Activated T-helper 2 cell treated with anti-CD3 and anti-CD28 coated beads, Interferon-gamma antibody, Interleukin-2, Interleukin-4, amounts not matched to agents 10 μg/mL and 5 μg/mL and 100 μg/mL, durations not matched to agents 14 hours and 24 hours and 36 hours (primary cell): ENCODE measurements at places on chromosomes 3 and 15. TPM values are rescaled to one million over a fixed set of nuclear protein-coding genes. Genes with fewer than 3 reads are reported as not detected.
A peak's percentile ranks its signal among the peaks of the same experiment; 100 is the strongest.

- H3K4me1 ChIP-seq = no peaks in the 10 kb centered on the region
- no peak overlapping the region for H3K27ac ChIP-seq
These were observed 288.9 kb downstream of the FAM43A start for GRCh38 chr3:194974468-194975135.

DNA sequence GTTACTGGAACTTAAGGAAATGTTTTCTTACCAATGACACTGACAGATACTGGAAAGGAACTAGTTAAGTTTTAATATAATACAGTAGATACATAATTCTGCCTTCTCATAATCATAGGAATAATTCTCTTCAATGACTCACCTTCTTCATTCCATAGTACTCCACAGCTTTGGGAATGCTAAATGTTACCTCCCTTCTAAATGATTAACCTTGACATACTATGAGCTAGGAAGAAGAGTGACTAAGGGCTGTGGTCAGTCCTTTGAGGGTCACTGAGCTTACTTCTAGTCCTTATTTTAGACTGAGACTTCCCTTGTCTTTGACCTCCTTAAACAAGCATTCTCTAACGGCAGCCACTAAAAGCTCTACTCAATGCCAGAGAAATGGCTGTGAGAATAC, 69.6 kb upstream of the PPIB start:
- no peak for DNase-seq
- H3K4me3 ChIP-seq = no peak overlapping the region
- H3K27ac ChIP-seq = no peak overlapping the region
- H3K27me3 ChIP-seq = no peaks in the 10 kb centered on the region
- H3K36me3 ChIP-seq = peaks cover 12% of the 10 kb centered on the region

- peaks cover 31% of the 10 kb centered on the region for H3K4me1 ChIP-seq
- H3K27ac ChIP-seq = peak overlapping the region; percentile 84
- peak overlapping the region; percentile 13 for H3K4me3 ChIP-seq
These were observed 2.6 kb upstream of the TIGIT start for GRCh38 chr3:114290911-114291901.

DNA sequence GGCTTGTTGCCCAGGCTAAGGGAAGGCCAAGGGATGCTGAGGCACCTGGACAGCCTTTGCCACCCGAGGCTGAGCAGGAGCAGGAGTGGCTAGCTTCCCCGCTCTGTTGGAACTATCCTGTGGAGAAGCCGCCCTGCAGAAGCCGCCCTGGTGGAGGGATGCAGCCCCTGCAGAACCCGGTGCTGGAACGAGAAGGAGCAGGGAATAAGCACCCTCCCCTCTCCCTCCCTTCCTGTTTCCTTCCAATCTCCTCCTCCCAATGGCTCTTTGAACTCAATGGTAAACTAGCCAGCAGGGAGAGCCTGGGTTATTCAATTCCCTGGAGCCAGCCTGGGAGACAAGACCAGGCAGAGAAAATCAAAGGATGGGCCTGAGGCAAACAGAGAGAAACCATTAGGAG, 11.8 kb upstream of the HRG start:
- no peaks in the 10 kb centered on the region for H3K4me1 ChIP-seq
- no peak overlapping the region for H3K27ac ChIP-seq
- DNase-seq = no peak

DNA sequence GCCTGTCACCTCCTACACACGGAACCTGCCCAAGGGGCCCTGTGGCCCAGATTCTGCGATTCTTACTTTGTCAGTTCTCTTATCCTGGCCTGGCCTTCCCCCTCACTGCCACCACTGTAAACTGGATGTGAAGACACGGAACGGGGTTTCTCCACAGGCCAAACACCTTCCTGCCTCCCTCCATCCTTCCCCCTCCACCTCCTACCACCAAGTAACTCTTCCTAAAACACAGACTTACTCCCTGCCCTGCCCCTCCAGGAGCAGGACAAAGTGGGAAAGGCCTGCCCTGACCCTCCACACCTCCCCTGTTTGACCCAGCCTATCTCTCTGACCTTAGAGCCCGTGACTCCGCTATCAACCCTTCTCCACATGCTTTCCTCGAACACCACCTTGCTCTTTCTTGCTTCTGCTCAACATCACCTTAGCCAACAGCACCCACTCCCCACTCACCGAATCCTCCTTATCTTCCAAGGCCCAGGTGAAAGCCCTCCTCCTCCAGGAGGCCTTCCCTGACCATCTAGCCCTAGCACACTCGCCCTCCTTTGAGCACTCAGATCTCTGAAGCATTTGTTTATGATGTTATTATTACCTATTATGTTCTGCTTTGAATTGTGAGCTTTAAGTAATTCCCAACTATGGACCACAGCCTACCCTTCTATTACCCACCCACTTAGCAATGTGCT, 7.6 kb downstream of the CA12 start:
- peaks cover 6% of the 10 kb centered on the region for H3K27me3 ChIP-seq
- DNase-seq = no peak
- no peak overlapping the region for H3K4me3 ChIP-seq
- H3K4me1 ChIP-seq = peaks cover 54% of the 10 kb centered on the region
- H3K36me3 ChIP-seq = no peaks in the 10 kb centered on the region

GRCh38 chr3:142035308-142035922, 113.9 kb downstream of the TFDP2 start:
- no peak overlapping the region for H3K27ac ChIP-seq
- peaks cover 5% of the 10 kb centered on the region for H3K4me1 ChIP-seq
- no peak overlapping the region for H3K4me3 ChIP-seq
- H3K36me3 ChIP-seq = no peaks in the 10 kb centered on the region
- DNase-seq = no peak

Gene P2RY13
- not detected in 2 replicates for total RNA-seq

Gene ISG20
- total RNA-seq = 36.3 and 38.0 TPM in 2 replicates

Gene GABRB3
- not detected in 2 replicates for total RNA-seq

Gene RAD54L2
- 39.3 and 40.0 TPM in 2 replicates for total RNA-seq

Gene LRRC49
- not detected in 2 replicates for total RNA-seq

Gene KATNBL1
- total RNA-seq = 42.0 and 42.3 TPM in 2 replicates
